ENCODE measurements at places on chromosomes 2 and 18. TPM values are rescaled to one million over a fixed set of nuclear protein-coding genes. Genes with fewer than 3 reads are reported as not detected.

The GEN1 gene
- total RNA-seq: 14.6 TPM

GRCh38 chr2:104870100-104870975 lies 16.4 kb downstream of the POU3F3 start:
- no peak for DNase-seq

DNA sequence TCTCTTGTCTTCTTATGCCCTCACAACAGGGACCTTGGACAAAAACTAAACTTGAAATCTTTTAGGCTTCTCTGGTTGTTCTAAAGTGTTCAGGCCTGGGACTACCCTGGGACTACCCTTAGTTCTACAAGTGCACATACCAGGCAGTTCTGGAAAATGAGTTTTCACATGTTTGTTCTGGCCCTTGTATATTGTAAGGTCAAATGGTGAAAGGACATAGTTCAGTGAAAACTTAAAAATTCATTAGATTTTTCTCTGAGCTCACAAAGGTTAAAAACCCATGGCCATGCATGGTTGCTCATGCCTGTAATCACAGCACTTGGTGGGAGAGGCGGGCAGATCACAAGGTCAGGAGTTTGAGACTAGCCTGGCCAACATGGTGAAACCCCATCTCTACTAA lies 875.5 kb upstream of the FAM98A start:
- DNase-seq: no peak

DNA sequence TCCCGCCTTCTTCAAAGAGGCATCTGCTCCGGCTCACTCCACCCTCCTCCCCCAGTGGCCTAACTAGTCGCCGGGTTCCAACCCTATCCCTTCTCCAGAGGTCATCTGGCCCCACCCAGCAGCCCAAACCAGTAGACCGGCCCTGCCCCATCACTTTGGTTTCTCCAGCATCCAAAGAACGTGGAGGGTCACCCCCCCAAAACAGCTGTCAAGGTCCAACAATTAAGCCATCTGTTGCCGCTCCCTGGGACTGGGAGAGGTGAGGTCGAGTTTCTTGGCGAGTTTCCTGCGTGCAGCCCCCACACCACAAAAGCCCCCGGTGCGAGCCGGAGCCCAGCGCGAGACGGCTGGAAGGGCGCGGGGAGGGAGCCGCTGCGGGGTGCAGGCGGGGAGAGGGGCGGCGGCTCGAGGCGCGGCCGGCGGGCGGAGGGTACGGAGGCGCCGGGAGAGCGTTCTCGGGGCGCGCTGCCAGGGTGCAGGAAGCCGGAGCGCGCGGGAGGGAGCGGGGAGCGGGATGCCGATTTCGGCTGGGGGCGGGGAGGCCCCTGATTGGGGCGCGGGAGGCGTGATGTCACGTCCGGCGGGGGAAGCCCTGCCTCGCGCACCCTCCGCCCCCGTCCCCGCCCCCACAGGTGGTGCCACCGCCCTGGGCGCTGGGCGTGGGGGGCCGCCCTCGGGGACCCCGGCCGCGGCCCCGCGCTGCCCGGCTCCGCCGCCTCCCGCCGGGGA lies 571 bp upstream of the GPC1 start:
- DNase-seq: peak; percentile 95

DNA sequence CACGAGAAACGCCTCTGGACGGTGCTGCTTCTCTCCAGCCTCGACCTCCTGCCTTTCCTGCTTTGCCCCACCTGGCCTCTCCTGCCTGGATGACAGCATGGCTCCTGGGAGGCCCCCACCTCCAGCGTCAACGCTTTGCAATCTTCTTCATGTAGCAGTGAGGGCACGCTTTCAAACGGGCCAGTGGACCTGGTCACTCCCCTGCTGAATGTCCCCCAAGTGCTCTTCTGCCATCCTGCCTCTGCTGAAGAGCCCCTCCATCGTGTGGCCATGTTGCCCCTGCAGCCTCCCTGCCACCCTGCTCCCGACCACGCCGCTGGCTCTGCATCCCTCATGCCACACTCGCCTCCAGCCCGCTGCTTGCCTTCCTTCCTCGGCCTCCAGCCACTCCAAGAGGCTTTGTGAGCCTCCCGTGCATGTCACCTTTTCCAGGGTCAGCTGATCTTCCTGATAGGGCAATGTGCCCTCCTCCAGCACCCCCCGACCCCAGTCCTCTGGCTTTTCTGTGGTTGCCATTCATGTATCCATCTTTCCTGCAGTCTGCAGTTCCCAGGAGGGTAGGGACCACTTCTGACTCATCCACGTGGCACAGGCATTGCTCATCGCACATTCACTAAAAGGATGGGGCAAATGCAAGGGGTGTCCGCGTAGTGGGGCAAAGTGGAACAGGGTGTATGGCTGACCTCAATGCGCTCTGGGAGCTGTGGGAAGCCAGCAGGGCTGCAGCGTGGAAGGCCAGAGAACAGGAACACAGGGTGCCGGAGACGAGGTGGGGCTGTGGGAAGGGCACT lies 268.8 kb downstream of the TWIST2 start:
- no peak for DNase-seq

GRCh38 chr2:35803126-35803525 lies 552.5 kb upstream of the CRIM1 start:
- DNase-seq: no peak
